Activated T-cell treated with anti-CD3 and anti-CD28 coated beads, Interleukin-2, amount 50 U/mL, for 1 hour (primary cell): ENCODE measurements at places on chromosomes 11 and 22.

- no peak for DNase-seq
Measured at GRCh38 chr22:31625661-31626426, 36.2 kb downstream of the PISD start.

DNA sequence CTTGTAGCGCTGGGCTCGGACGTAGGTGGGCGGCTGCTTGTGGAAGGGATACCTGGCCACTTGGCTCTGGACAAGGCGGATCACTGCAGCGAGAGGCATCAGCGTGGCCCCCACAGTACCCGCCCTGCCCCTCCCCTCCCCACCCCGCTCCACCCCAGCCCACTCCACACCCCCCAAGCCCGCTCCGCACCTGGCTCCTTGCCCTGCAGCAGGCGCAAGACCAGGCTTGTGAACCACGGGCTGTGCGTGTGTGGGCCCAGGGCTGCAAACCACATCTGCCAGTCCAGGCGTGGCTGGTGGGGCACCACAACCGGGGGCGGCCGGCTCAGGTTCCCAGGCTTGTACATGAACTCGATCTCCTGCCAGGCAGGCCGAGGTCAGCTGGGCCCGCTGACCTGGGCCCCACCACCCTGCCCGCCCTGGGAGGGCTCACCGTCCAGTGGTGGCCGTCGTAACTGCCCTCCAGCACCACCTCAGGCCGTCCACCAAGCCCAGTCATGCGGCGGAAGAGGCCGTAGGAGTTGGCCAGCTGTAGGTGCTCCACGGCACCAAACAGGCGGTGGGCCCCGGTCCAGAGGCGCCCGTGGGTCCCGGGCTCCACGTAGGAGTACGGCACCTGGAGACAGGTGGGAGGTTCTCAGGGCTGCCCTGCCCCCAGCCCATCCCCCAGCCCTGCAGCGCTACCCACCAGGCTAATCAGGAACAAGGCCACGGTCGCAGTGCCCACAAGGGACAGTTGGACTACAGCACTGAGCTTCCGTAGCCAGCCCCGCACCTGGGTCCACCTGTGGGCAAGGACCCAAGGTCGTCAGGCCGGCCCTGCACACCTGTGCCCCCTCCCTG, 2.9 kb downstream of the LMF2 start:
- DNase-seq = no peak

DNA sequence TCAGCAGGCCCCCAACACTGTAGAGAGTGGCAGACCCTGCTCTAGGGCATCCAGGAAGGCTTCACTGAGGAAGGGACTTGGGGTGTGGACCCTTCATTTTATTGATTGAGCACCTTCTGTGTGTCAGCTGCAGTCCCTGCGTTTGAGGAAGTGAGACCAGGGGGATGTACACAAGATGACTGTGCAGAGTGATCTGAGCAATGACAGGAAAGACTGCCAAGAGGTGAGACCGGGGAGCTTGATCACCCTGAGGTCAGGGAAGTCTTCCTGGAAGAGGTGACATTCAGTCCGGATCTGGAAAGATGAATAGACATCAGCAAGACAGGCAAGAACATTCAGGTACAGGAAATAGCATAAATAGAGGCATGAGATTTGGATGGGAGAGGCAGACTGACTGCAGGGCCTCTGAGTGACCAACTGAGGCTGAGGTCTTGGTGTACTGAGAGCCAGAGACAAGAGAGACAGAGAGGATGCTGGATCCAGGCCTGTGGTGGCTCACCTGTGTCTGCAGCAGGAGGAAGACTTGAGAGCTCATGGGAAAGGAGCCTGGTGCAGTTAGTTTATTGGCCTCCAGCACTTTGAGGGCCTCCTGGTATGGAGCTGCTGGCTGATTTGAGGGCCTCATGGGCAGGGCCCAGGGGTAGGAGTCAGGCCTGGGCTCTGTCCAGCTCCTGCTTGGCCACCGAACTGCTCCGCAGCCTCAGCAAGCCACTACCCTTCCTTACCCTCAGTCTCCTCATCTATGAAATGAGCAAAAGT, 5.2 kb downstream of the DGAT2 start:
- no peak for DNase-seq

DNA sequence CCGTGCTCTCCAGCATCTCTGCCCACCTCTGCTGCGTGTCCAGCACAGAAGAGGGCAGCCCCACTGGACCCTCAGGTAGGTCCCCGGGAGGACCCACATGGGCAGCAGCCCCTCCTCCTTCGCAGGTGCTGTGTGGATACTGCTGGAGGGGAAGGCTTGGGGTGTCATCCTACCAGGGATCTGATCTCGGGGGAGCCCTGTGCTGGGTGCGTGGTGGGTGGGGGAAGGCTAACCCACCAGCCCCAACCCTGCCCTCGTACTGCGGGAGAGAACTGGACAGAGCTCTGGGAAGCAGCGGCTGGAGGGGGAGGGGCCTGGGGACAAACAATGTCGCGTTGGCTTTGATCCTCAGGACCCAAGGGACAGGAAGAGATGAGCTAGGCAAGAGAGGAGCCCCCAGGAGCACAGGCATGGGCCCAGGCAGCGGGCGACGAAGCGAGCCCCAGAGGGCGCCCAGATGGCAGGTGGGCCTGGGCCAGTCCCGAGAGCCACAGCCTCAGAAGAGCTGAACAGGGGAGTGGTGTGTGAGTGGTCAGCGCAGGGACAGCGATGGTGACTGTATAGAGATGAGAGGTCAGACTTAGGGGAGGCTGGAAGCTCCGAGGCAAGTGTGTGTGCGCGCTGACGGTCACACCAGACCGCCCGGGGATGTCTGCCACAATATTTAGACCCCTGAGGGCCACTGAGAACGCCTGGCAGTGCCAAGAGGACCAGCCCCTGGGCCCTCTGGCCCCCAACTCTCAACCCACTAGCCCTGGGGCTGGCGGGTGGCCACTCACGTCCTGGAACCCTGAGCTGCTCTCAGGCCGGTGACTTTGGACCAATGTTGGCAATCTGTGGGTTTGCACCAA, 1.4 kb upstream of the PIM3 start:
- DNase-seq = no peak

GRCh38 chr22:19694696-19695095, 19.6 kb upstream of the SEPTIN5 start:
- no peak for DNase-seq

GRCh38 chr11:117989351-117990102, 3.3 kb downstream of the IL10RA start:
- DNase-seq = no peak
